ENCODE measurements at places on chromosomes 2 and 18.

DNA sequence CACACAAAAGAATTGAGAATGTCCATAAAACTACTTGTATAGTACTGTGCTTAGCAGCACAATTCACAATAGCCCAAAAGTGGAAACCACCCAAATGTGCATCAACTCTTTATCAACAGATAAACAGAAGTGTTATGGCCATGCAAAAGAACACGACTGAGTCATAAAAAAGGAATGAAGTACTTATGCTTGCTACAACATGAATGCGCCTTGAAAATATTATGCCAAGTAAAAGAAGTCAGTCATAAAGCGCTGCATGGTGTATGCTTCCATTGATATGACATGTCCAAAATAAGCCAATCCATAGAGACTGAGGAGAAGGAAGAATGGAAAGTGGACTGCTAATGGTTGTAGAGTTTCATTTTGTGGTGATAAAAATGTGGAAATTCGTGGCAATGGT, 12.1 kb upstream of the MAP2 start:
- DNase-seq: no peak

DNA sequence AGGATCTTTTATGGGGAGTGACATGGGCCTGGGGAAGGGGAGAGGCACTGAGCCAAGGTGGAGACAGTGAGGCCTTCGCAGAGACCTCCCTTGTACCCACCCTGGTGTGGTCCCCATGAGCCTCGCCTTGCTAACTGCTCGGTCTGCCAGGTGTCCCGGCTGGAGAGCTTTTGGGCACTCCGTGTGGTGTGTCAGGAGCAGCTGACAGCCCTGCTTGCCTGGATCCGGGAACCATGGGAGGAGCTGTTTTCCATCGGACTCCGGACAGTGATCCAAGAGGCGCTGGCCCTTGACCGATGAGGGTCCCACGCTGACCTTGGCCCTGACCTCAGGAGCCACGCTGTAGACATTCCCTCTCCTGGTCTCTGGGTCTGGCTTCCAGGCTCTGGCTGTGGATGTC, 11.5 kb upstream of the SLC4A3 start:
- no peak for DNase-seq

DNA sequence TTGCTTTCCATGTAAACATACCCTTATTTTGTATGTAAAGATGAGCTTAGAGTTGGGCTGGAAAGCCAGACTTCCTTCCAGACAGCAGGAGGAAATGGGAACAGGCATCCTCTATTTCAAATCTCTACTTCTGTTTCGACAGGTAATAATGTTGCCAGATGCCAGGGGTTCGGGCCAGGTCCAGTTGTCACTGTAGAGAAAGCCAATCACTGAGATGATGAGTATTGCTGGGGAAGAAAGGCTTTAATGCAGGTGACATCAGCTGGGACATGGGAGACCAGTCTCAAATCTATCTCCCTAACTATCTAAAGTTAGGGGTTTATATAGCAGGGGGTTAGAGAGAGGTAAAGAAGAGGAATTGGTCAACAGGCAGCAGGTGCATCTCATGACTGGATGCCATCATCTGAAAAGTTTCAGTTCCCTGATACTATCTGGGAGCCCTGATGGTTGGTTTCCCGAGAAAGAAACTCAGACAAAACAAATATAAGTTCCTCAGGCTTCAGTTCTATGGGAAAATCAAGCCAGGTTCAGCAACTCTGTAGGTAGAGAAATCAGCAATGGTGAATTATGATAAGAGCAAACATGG, 9.3 kb upstream of the MTCL1 start:
- DNase-seq: no peak

GRCh38 chr2:106168657-106169056, 25.4 kb downstream of the UXS1 start:
- no peak for DNase-seq

DNA sequence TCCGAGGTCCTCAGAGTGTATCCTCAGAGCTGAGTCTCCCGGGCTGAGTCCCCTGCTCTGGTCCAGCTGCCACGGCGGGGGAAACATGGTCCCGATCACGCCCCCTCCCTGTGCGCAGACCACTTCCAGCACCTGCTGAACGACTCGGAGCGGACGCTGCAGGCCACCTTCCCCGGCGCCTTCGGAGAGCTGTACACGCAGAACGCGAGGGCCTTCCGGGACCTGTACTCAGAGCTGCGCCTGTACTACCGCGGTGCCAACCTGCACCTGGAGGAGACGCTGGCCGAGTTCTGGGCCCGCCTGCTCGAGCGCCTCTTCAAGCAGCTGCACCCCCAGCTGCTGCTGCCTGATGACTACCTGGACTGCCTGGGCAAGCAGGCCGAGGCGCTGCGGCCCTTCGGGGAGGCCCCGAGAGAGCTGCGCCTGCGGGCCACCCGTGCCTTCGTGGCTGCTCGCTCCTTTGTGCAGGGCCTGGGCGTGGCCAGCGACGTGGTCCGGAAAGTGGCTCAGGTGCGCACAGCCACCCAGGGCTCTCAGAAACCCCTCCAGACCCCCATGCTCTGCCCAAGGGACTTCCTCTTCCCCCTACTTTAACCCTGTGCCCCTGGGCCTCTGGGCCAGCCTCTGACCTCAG, 26.7 kb downstream of the GPC1 start:
- no peak for DNase-seq

GRCh38 chr18:56379256-56379655, 259.1 kb downstream of the TXNL1 start:
- no peak for DNase-seq

DNA sequence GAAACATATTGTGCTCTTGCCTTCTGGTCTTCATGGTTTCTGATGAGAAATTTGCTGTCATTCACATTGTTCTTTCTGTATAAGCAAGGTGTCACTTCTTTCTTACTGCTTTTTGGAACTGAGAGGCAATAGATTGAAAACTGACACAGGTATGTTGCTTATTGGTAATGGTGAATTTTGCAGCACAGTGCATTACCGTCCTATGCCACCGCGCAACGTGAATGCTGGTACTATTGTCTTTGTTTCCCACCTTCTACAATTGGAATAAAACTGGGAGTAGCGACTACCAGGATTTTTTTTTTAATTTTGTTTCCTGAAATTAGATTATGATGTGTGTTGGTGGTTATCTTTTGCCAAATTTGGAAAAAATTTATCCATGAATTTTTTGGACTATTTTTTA, 11.4 kb downstream of the XIRP2 start:
- DNase-seq: no peak

DNA sequence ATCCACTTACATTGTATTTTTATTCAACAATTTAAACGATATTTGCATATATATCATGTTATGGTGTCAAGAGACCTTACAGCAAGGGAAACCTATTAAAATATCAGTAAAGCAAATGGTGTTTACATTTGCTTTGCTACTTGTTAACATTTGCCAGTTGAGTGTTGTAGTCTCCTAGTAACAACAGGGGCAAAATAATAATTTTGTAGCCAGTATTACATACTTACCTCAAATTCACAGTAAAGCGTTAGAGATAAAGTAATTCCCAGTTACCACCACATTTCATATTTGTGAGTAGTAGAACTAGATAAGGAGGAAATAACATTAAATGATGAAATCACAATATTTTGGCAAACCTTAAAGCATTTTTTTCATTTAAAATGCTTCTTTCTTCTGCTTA, 71.3 kb downstream of the FASTKD2 start:
- DNase-seq: no peak

DNA sequence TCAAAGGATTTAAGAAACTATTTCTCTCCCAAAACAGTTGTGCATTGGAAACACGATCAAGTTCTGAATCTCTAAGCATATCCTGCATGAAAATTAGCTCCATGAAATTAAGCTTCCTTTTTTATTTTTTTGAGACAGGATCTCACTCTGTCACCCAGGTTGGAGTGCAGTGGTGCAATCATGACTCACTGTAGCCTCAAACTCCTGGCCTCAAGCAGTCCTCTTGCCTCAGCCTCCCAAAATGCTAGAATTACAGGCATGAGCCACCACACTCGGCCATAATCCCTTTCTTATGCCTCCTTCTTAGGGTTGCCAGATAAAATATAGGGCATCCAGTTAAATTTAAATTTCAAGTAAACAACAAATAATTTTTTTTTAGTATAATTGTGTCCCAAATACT, 124.4 kb downstream of the ARL4C start:
- DNase-seq: no peak

GRCh38 chr2:216056739-216057138, 24.9 kb downstream of the PECR start:
- no peak for DNase-seq

- no peak for DNase-seq
These were observed 912.7 kb downstream of the CPS1 start for GRCh38 chr2:211468877-211469663.

- DNase-seq: no peak
These were observed 74.4 kb downstream of the TMEM18 start for GRCh38 chr2:602571-603359.

DNA sequence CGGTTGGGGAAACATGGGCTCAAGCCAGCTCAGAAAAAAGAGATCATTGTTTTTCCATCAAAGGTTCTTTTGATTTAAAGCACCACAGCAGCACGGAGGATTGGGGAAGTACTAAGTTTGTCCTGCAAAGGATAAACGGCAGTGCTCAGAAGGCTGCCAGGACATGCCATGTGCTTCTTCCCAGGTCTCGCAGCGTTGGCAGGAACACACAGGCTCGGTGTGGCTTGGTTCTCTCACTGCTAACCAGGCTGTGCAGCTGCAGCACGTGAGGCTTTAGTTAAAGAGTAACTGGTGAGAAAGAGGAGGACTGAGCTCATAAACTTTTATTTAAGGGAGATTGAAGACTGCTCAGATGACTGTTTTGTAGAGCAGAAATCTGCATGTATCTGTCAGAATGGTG, 264.3 kb downstream of the TSN start:
- DNase-seq: no peak

GRCh38 chr2:175001566-175001965, 3.6 kb downstream of the CHN1 start:
- no peak for DNase-seq

GRCh38 chr2:143125717-143126116, 3.5 kb upstream of the ARHGAP15 start:
- DNase-seq: no peak

DNA sequence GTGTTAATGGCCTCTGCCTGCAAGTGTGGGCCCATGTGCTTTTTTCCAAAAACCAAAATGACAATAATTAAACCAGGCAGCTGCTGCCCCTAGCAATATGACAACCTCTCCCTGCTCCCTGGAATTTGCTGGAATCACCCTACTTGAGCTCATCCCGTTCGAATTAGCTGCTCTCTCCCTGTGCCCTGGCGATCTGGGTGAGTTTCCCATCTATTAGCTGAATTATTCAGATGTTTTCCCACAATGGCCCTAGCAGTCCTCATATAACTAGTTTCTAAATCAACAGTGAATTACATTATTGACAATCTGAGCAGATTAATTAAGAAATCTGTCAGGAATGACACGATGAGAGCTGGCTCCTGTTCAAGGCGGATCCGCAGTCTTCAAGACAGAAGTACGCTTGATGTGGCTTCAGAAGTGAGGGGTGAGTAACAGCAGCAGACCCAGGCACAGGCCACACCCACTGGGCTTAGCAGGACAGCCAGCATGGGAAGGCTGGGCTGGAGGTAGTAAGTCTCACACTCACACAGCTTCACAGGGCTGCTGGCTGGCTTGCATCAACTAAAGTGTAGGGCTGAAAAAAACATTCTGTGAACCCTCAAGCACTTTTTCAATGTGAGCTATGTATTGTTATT, 366.2 kb upstream of the ID2 start:
- DNase-seq: no peak

- no peak for DNase-seq
These were observed 168.7 kb downstream of the TCF4 start for GRCh38 chr18:55419132-55419946.

- DNase-seq: no peak
These were observed 79.6 kb downstream of the TFCP2L1 start for GRCh38 chr2:121205321-121205942.

GRCh38 chr2:48207851-48208250, 301.6 kb upstream of the FBXO11 start:
- DNase-seq: no peak

- peak; percentile 47 for DNase-seq
These were observed 1.2 kb downstream of the REV1 start for GRCh38 chr2:99488539-99489062.

DNA sequence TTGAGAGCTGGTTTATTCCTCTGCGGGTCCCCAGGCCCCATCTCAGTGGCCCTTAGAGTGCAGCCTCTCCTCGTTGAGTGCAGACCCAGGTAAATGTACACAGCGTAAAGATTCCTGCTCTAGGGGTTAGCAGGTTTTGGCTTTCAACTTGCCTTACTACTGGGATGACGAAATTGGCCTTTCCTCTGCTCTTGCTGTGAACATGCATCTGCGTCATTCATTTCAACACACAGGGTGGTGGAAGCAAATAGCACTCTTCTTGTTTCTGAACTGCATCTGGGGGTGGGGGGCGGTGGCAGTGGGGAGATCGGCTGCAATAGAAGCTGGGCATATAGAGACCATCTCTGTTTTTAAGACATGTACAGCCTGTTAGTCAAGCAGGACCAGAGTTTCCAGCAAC, 16.5 kb upstream of the SLC16A14 start:
- no peak for DNase-seq

DNA sequence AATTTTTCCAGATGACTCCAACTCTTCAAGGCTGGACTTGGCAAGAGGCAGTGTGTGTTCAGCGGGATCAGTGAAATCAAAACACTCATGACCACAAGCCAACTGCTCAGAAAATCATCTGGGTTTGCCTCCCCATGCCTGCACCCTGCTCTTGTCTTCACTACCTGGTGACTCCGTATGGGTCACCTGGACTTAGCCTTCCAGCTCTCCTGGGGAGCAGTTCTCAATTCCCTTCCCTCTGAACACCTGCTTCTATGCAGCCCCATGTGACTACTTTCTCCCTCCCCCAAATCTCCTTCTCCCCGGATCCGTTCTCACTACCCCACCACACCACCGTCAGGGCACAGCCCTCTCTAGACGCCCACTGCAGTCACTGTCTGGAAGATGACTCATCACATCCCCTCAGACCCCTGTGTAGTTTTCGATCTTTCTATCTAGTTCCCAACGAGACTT, 130.2 kb upstream of the ID2 start:
- DNase-seq: no peak

GRCh38 chr2:124875627-124876244, 850.6 kb downstream of the CNTNAP5 start:
- DNase-seq: no peak

- no peak for DNase-seq
These were observed at the start of gene SPEG for GRCh38 chr2:219434718-219435525. Gene SPEG (plus strand): TSS chr2:219434843. CDS start chr2:219434978, 135 bp downstream.

DNA sequence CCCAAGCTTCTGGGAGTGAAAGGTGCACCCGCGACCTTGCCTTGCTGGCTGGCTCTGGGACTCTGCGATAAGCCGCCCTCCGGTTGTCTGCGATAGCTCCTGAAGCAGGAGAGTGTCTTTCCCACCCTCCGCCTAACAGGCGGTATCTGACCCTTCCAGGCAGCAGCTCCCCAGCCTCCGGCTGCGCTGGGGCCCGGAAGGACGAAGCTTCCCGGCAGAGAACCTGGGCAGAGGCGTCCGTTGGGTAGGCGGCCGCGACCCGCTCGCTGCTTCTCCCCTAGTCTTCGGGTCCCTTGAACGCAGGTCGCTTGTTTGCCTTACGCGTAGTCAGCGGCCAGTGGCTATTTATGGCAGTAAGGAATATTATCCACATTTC, 446 bp upstream of the RHBDD1 start:
- peak; percentile 94 for DNase-seq
